CD4-positive, alpha-beta T cell treated with Interleukin-12 subunit alpha and Interleukin-12 subunit beta, for 1 hour (primary cell): ENCODE measurements at places on chromosomes 12 and 14.

DNA sequence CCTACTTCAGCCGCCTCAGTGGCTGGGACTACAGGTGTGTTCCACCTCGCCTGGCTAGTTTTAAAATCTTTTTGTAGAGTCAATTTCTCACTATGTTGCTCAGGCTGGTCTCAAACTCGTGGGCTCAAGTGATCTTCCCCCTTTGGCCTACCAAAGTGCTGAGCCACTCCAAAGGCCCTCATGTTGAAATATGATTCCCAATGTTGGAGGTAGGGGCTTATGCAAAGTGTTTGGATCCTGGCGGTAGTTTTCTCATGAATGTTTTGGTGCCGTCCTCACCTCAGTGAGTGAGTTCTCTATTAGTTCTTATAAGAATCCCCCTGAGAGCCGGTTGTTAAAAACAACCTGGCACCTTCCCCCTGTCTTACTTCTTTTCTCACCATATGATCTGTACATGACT, 784.6 kb downstream of the TMTC2 start:
- no peak for DNase-seq

DNA sequence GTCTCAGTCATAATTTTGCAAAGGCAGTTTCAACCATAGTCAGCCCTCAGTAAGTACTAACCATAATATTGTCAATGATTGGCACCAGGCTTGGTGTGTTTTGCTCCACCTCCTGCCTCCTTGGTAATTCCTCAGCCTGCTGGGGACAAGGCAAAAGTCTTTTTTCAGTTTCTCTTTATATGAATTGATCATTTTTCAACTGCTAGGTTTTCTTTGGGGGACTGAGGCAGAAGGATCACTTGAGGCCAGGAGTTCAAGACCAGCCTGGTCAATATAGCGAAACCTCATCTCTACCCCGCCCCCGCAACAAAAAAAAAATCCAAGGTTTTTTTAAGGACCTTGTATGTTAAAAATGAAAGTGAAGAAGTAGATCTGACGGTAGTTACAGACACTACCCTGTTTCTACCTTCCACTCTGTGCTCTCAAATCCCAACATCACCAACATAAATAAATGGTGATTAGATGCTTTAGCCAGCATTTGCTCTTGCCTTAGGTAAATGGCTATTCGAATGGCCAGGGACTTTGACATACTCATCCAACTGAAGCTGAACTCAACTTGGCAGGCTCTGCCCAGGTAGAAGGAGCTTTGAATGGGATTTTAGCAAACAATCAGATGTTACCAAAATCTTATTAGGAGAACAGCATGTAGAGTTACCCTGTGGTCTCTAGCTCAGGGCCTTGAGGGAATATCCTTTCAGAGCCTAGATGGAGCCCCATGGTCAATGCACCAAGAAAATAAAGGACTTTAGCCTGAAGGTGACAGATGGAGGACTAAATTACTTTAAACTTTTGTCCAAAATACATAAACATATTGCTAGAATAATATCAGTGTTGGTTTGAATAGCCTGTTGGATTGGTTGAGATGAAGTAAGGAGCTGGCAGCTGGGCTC, 126.9 kb upstream of the AMIGO2 start:
- DNase-seq = no peak

- DNase-seq = no peak
Observed at GRCh38 chr14:59428581-59429012, 36.6 kb downstream of the GPR135 start.

- DNase-seq = peak; percentile 49
Observed at GRCh38 chr12:19129486-19130223, at the start of gene PLEKHA5. Gene PLEKHA5, plus strand, starts transcription at chr12:19129733. Its CDS starts 67 bp downstream, at chr12:19129800.

DNA sequence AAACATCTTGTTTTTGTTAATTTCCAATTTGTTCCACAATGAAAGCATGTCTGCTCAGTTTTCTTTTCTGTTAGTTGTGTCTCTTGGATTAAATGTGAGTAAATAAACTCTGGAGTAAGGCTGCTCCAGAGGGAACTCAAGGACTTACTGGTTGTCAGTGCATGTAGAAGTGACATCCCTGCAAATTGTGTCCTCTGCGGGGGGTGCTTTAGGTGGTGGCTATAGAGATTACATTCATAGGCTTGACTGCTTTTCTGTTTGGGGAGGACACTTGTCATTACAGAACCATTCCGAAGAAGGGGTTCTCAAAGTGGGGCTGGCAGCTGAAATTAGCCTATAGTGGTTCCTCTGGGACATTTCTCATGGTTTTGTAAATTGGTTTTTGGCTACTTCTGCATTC, 8.8 kb downstream of the TMTC2 start:
- DNase-seq = no peak

GRCh38 chr14:49863487-49864281, 11.1 kb upstream of the NEMF start:
- DNase-seq = peak; percentile 69

- no peak for DNase-seq
Observed at GRCh38 chr12:62899568-62900390, 35.2 kb downstream of the PPM1H start.

DNA sequence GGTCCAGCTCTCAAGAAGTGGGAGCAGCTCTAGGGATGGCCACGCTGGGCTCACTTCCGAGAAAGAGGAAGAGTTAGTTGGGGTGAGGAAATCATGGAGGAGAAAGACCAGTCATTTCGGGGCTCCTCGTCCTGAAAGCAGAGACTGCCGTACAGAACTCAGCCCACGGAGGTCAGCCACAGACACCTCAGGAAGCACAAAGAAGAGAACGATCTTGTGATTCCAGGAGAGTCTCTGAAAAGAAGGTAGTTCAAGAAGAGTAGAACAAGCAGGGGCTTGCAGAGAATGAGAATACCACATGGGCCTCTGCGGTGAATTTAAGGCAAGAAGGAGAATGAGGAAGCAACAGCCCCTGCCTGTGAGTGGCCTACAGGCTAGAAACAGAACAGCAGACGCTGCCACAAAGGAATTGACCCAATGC, 311.9 kb downstream of the CACNA1C start:
- no peak for DNase-seq

DNA sequence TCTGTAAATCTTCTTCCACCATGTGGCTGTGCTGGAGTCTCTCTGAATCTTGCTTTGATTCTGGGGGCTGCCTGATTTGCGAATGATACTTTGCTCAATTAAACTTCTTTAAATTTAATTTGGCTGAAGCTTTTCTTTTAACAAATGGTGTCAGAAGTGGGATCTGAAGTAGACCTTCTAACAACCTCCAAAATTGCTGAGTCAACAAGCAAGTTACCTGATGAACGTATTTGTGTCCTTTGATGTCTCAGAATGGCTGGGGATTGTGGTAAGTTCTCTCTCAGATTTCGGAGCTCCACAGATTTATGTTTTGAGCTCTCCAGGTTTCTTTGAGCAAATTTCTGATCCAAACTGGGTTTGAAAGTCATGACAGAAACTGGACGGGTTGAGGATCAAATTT, 1.9 kb upstream of the OR4E1 start:
- DNase-seq = no peak

DNA sequence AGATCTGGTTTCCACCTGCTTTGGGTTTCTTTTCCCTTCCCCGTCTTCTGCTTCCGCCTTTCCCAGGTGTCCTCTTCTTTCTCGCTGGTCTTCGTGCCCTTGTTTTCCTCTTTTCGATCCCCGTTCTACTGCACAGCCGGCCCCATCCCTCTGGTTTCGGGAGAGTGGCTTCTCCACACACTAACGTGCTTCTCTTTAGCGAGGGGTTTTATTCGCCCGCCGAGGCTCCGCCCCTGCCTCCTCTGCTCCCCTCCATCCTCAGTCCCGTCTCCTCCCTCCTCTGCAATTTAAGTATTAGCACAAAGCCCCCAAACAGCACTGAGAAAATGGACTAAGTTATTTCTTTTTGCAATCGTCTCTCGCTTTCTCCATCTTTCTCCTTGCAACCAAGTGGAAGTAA, at the start of gene SLC7A8:
TSS of gene SLC7A8 (minus strand) at position 182 of the 400 bp plus-strand sequence. CDS start 746 bp downstream, outside the sequence.
- DNase-seq = peak; percentile 12

DNA sequence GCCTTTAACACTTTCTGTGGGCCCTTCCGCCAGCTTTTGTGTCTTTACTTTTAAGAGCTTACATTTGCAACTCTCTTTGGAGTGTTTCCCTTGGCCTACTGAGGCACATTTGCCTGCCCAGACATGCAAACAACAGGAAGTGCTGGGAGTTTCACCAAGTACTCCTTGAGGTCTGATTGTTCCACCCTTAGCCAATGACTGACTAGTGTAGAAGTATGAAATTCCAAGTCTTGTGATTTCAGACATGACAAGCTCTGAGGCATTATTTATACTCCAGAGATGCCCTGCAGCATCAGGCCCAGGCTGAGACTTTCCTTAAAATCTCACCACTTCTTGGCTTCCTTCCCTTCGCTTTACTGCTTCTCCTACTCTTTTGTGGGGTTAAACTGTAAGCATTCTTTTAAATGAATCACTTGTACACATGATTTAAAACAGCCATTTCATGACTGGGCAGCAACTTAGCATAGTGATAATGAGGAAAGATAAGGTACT, 174.1 kb downstream of the SLC6A15 start:
- DNase-seq = no peak

GRCh38 chr12:76313299-76313698, 34.9 kb downstream of the BBS10 start:
- no peak for DNase-seq

- no peak for DNase-seq
Observed at GRCh38 chr12:45468751-45469615, 253.1 kb downstream of the ANO6 start.

- DNase-seq = no peak
Observed at GRCh38 chr12:45415393-45415817, 199.5 kb downstream of the ANO6 start.

GRCh38 chr14:102317564-102318248, 1.8 kb upstream of the ZNF839 start:
- DNase-seq = peak; percentile 40

DNA sequence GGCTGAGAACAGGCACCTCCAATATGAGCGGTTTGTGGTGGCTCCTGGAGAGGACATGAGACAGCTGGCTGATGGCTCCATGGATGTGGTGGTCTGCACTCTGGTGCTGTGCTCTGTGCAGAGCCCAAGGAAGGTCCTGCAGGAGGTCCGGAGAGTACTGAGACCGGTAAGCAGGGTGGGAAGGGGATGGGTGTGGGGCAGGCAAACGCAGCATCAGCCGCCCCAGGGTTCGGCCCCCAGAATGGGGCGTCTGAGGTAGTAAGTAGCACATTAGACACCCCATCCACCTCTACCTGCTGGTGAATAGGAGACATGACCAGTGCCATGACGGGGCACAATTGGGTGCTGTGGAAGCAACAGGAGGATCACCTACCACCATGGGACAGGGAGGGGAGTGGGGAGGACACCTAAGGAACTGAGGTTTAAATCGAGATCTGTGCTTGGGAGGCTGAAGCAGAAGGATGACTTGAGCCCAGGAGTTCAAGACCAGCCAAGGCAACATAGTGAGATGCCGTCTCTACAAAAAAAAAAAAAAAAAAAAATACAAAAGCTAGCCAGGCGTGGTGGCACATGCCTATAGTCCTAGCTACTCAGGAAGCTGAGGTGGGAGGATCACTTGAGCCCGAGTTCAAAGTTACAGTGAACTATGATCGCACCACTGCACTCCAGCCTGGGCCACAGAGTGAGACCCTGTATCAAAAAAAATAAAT, 25.5 kb downstream of the ITGA7 start:
- DNase-seq = no peak

GRCh38 chr12:81330480-81330879, 252.6 kb downstream of the ACSS3 start:
- DNase-seq = no peak

- no peak for DNase-seq
Observed at GRCh38 chr12:48021485-48022179, 17.4 kb upstream of the COL2A1 start.

GRCh38 chr14:82080370-82080769, 546.7 kb upstream of the SEL1L start:
- no peak for DNase-seq

DNA sequence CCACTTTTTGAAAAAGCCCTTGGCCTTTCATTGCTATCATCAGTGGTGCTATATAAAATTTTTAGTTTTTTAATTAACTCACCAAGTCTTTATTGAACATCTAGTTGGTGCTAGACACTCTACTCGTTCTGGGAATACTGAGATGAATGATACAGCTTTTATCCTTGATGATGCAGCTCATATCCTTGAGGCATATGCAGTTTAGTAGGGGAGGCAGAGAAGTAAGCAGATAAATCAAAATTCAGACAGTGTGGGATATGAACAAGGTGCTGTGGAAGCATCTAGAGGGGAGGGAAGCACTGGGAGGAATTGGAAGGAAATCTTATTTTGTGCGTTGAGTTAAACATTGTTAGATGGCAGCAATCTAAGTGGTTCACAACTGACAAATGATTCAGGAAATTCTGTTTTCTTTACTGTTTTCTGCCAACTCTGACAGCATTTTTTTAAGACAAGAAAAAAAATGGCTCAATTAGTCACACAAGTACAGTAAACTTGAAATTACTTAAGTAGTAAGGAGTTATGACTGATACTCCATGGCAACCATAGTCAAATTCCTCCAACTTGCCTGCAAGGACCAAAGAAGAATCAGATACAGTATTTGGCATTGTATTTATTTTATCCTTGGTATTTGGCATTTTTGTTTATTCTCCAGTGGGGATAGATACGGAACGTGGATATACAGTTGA, 119.2 kb downstream of the TMTC2 start:
- DNase-seq = no peak

GRCh38 chr14:79411403-79412174, 799.7 kb downstream of the DIO2 start:
- no peak for DNase-seq

DNA sequence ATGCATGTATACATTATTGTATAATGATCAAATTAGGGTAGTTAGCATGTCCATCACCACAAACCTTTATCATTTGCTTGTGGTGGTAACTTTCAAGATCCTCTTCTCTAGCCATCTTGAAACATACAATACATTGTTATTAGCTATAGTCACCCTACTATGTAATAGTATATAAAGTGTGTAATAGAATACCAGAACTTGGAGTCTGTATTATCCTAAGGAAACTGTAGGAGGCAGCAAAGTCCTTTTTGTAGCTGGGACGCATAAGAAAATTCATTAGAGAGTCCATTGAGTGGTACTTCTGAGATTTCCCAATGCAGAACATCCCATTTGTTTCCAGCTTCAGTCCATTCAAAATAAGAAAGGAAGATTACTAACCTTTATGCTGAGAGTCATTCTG, 325.9 kb upstream of the LRFN5 start:
- no peak for DNase-seq

GRCh38 chr12:75260316-75260715, 50.7 kb upstream of the KCNC2 start:
- no peak for DNase-seq

- no peak for DNase-seq
Observed at GRCh38 chr14:103110681-103111231, 12.5 kb upstream of the TNFAIP2 start.

DNA sequence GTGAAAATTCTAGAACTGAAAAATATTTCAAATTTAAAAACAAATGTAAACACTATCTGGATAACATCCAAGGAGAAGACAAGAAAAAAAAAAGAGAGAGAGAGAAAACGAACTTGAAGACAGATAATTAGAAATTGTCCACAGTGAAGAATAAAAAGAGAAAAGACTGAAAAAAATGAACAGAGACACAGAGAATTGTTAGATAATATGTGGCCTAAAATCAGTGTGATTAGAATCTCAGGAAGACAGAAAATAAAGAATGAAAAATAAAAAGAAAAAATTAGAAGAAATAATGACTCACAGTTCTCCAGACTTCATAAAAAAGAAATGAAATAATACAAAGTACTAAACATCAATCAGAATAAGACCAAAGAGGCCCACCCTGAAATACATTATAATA, 1209.3 kb downstream of the FSCB start:
- DNase-seq = no peak

GRCh38 chr14:38755036-38755435, 348.0 kb downstream of the SEC23A start:
- no peak for DNase-seq
